ENCODE measurements at places on chromosomes 6 and 20.

GRCh38 chr6:32666420-32667300 is at the start of gene HLA-DQB1:
Gene HLA-DQB1, minus strand, starts transcription at chr6:32666657. Its CDS starts 50 bp downstream, at chr6:32666607.
- DNase-seq: peak; percentile 3

DNA sequence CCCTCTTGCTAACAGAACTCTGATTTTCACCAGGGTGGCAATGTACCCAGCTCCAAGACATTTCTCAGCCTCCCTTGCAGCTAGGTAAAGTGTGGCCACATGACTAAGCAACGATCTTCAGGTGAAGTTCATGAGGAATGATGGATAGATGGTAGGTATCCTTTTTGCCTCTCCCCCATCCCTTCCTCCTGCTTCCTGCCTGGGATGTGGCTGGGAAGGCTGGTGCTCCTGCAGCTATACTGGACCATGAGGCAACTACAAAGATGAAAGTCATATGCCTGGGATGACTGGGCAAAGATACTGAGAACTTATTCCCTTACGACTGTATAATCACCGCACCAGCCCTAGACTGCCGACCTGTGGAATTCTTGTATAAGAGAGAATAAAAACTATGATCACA is 13.4 kb downstream of the ZNF335 start:
- no peak for DNase-seq

GRCh38 chr6:142856624-142857232 is 88.2 kb downstream of the HIVEP2 start:
- no peak for DNase-seq

- no peak for DNase-seq
Observed at GRCh38 chr6:112640891-112641290, 293.8 kb downstream of the RFPL4B start.

GRCh38 chr6:20706238-20706938 is 172.1 kb downstream of the CDKAL1 start:
- DNase-seq: no peak

DNA sequence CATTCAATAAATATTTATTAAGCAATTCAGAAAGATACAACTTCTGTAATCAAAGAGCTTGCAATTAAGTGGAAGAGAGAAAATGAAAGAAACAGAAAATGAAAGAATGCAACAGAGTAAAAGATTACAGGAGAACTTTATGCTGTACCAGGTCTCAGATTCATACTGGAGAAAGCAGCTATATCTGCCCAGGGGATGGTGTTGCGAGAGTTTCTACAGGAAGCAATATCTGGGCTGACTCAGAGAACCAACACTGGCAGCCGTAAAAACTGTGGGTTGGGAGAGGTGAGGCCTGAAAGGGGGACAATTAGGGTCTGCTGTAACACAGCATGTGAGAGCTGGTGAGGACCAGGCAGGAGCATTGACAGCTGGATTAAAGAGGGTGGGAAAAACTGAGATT is 256.7 kb upstream of the TCF21 start:
- DNase-seq: no peak
